ENCODE measurements at places on chromosomes 2 and 18. TPM values are rescaled to one million over a fixed set of nuclear protein-coding genes. Genes with fewer than 3 reads are reported as not detected.

PIKFYVE gene
- total RNA-seq = 12.0 TPM

COL5A2 gene
- total RNA-seq = 131 TPM

ERICH2 gene
- not detected for total RNA-seq

BCL2 gene
- not detected for total RNA-seq

CNTNAP5 gene
- total RNA-seq = not detected

MROH2A gene
- total RNA-seq = not detected

CNDP1 gene
- total RNA-seq = not detected

PLB1 gene
- 1.5 TPM for total RNA-seq

SLC8A1 gene
- total RNA-seq = 0.91 TPM

SMYD1 gene
- not detected for total RNA-seq

CHRNG gene
- not detected for total RNA-seq

DLX1 gene
- 6.8 TPM for total RNA-seq

CERS6 gene
- 22.8 TPM for total RNA-seq

DNA sequence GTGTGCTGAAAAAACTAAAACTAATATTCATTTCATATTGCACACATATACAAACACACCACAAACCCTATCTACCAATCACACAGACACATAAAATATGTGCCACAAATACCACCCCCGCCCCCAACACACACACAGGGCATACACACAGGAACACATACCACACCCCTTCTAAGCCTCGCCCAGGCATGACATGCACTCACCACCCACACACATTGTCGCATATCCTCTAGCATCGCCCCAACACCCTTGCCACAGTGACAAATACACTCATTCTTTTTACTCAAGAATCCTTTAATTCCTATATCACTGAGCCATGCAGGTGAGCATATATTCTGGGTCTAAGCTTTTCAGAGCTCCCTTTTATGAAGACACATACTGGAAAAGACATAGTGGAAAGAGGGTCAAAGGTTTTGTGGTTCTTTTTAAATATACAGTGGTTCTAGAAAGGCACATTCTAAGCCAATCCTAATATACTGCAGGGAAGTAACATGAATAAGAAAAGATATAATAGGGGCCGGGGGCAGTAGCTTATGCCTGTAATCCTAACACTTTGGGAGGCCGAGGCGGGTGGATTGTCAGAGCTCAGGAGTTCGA lies 24.5 kb upstream of the LCLAT1 start:
- DNase-seq = no peak

GRCh38 chr2:108268001-108268400 lies 20.7 kb upstream of the SULT1C2 start:
- DNase-seq = peak; percentile 92

- no peak for DNase-seq
Observed at GRCh38 chr2:33144243-33144642, 197.5 kb downstream of the LTBP1 start.

GRCh38 chr18:49935215-49935614 lies 121.9 kb upstream of the ACAA2 start:
- no peak for DNase-seq

GRCh38 chr2:120598416-120598815 lies 137.3 kb upstream of the GLI2 start:
- DNase-seq = no peak

DNA sequence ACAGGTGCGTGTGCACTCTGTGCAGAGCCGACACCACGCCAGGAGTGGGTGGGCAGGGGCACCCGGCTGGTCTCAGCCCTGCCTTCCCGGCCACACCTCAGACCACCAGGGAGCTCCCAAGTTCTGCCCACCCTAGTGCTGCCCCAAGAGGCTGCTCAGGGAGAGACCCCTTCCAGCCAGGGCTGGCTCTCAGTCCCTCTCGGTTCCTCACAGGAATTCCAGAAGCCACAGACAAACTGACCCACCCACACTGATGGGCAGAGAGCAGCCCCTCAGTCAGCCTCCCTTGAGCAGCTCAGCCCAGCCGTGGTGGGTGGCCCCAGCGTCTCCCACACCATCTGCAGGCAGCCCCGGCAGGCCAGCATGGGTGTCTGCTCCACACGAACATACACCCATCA lies 33.8 kb downstream of the GPC1 start:
- no peak for DNase-seq

GRCh38 chr2:152598975-152599759 lies 118.1 kb downstream of the PRPF40A start:
- DNase-seq = peak; percentile 44

DNA sequence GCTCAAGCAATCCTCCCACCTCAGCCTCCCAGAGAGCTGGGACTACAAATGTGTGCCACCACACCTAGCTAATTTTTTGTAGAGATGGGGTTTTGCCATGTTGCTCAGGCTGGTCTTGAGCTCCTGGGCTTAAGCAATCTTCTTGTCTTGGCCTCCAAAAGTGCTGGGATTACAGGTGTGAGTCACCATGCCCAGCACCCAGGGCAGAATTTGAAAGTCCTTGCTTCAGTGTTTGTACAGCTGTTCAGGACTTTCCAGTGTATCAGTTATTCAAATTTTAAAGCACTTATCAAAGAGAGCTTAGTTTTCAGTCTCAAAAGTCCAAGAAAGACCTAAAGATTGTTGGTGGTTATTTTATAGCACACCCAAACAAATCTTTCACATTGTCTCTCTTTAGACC lies 43.6 kb upstream of the VPS54 start:
- peak; percentile 57 for DNase-seq

GRCh38 chr2:19547321-19547720 lies 188.9 kb upstream of the OSR1 start:
- DNase-seq = no peak

GRCh38 chr2:139478165-139478914 lies 698.1 kb upstream of the NXPH2 start:
- no peak for DNase-seq

DNA sequence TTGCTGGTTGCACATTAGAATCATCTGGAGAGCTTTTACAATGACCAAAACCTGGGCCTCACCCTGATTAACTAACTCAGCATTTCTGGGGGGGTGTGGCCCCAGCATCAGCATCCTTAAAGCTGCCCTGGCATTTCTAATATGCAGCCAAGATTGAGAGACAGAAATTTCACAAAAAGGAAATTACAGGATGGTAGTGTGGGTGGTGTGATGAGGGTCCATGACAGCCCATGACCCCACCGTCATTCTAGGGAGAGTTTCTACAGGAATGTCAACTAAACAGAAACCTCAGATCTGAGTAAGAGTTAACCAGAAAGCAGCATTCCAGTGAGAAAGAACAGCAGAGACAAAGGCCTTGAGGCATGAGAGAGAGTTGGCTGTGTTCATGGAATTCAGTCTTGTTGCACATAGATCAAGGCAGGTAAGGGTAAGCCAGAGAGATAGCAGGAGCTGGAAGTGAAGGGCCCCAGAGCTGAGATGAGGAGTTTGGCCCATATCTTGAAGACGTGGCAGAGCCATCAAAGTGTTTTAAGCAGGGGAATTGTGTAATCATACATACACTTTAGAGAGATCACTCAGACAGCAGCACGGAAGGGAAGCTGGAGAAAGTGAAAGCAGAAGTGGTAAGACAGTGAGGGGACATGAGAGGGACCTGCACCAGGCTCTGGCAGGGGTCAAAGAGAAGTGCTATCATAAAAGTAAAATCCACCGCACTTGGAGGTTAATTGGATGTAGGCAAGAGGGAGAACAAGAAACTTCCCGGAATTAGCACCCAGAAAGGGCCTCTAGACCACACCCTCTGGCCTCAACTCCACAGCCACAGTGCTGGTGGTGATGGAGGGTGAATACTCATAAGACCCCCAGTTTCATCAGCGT lies 7.8 kb upstream of the TRABD2A start:
- peak; percentile 72 for DNase-seq

DNA sequence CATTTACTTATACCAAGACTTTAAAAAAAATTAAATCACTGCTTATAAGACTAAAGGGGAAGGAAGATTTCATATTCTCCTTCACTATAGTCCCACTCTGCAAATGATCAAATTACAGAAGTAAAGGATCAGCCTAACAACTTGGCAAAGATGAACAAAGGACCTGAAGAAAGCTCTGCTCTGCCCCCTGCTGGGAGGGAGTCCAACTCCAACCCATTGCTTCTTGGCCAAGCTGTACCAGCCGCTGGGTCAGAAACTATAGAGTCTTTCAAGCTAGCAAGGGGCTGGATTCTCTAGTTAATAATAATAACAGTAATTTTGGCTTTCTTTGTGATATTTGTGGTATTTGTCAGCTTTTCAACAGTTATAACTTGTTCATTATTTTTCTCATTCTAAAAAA lies 927.0 kb upstream of the CRIM1 start:
- DNase-seq = peak; percentile 26

GRCh38 chr2:81467096-81467495 lies 1162.5 kb upstream of the LRRTM1 start:
- DNase-seq = no peak

DNA sequence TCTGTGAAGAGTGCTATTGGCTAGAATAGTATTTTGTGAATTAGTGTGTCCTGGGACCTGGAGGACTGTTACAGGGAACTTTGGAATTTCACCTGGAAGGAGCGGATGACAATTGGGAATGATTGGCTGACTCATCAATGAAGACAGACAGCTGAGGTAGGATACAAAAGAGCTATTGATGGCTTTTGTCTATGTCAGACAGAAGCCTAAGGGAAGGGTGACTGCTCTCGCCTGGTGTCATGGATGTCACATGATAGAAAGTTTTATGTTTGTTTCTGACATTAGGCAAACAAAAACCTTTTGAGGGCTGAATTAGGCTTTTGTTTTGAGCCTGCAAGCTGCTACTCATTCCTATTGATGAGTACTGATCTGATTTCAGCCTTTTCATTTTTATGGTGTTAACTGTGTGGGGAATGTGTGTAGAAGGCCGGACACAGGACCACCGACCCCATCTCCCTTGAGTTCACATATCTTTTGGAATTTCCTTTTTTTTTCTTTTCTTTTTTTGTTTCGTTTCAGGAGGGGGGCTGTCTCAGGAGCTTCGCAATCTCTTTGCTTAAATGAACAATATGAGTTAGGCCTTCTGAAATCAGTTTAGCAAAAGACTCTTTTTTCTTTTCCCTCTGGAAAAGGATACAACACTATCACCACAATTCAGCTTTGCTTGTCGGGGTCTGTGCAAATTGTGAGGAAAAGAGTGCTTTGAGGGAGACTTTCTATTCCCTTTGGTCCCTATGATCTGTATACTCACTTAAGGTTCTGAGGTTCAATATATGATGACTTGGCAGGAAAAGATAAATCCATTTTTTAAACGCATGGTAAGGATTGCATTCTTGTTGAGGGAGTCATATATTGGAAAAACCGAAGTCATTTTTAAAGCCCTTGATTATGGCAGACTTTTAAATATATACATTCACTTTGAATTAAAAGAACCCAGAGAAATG lies 207.9 kb upstream of the FIGN start:
- DNase-seq = no peak

DNA sequence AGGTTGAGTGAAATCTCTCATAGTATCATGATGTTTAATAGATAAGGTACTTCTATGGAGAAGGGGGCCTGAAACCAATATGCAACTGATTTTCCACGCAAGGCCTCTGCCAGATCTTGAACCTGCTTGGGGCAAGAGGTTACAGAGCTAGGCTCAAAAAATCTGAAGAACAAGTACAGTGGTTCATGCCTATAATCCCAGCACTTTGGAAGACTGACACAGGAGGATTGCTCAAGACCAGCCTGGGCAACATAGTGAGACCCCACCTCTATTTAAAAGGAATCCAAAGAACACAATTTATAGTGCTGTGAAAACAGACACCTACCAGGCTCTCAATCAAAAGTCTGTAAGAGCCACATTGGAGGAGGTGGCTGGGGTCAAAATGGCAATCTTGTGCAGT lies 28.6 kb downstream of the HADHA start:
- DNase-seq = no peak

DNA sequence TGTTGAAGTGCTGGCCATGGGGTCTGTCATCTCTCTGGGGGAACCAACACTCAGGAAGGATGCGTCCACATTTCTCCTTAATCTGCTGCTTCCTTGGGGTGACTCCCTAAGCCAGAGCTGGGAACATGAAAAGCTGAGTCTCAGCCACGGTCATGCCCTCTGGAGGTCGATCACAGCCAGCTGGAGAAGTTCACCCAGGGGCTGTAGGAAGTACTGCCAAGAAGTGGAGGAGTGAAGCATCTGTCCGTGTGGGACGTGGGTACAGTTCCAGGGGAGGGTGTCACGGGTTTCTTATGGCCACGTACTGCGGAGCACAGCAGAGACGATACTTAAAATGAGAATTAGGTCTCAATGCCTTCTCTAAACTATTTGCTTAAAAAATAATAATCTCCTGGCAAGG lies 42.4 kb upstream of the IGFBP2 start:
- peak; percentile 8 for DNase-seq

GRCh38 chr2:62465741-62466502 lies 40.1 kb downstream of the TMEM17 start:
- DNase-seq = no peak

GRCh38 chr2:97806738-97807618 lies 93.6 kb downstream of the ZAP70 start:
- peak; percentile 56 for DNase-seq

DNA sequence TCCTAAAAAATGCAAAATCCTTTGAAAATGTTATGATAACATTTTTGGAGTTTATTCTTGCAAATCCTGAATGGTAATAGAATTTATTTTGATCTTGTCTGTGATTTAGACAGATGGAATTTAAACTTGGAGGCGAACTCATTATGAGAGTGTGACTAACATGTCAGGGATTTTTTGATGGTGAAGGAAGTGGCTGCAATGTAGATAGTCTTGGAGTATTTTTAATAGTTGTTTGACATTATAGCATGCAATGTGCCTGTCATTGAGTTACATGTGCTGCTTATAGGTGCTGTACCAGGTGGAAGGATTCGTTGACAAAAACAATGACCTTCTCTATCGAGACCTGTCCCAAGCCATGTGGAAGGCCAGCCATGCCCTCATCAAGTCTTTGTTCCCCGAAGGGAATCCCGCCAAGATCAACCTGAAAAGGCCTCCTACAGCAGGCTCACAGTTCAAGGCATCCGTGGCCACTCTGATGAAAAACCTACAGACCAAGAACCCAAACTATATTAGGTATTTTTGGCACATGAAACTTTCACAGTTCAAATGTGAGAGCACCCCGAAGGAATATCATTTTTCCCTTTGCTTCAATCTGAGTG lies 141.8 kb downstream of the MYO1B start:
- peak; percentile 81 for DNase-seq

- no peak for DNase-seq
Observed at GRCh38 chr2:109594246-109594885, 19.4 kb downstream of the SEPTIN10 start.

DNA sequence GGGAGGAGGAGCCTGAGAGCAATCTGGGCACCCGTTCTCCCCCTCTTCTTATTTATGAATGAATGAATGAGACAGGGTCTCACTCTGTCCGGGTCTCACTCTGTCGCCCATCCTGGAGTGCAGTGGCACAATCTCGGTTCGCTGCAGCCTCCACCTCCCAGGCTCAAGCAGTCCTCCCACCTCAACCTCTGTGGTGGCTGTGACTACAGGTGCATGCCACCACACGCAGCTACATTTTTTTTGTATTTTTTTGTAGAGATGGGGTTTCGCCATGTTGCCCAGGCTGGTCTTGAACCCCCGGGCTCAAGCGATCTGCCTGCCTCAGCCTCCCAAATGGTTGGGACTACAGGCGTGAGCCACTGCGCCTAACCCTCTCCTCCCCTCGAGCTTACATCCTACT lies 198.4 kb downstream of the NEDD4L start:
- DNase-seq = no peak
